CD4-positive, alpha-beta T cell treated with Interleukin-17A for 1 hour (primary cell): ENCODE measurements at places on chromosomes 2 and 18.

GRCh38 chr18:54765636-54766375 is 62.5 kb upstream of the RAB27B start:
- DNase-seq, result no peak

DNA sequence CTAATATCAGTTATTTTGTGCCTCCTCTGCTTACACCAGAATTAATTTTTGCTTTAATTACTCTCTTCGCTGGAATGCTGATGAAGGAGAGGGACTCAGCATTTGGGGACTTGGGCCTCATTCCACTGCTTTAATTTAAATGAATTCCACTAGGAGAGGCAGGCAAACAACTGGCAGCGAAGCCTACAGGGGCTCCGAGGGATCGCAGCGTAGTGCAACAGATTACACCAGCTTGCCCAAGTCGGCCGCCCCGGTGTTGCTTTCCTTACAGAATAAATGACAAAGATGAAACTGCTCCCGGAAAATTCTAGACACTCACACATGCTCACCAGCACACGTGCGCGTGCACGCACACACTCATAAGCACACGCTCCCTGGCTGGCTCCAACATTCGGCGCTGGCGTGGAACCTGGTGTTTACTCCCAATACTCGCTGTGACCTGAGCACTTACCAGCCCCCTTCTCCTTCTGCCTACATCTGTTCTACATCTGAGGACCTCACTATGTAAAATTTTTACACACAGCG is 175.4 kb downstream of the ZNF521 start:
- DNase-seq, result no peak

- no peak for DNase-seq
These were observed 291.7 kb upstream of the KYNU start for GRCh38 chr2:142585785-142586184.

- no peak for DNase-seq
These were observed 45.2 kb upstream of the IL1RL1 start for GRCh38 chr2:102266204-102266603.

- no peak for DNase-seq
These were observed 1278.4 kb upstream of the PIK3C3 start for GRCh38 chr18:40676668-40677067.

- DNase-seq, result peak; percentile 34
These were observed at the start of gene ITPRIPL1 for GRCh38 chr2:96325041-96325883. Gene ITPRIPL1 (plus strand): TSS chr2:96325317. CDS start chr2:96325840, 523 bp downstream.

GRCh38 chr2:55052129-55053061 is 2.1 kb upstream of the RTN4 start:
- DNase-seq, result peak; percentile 38

- DNase-seq, result no peak
These were observed 168.1 kb downstream of the TRIB2 start for GRCh38 chr2:12884713-12885282.

DNA sequence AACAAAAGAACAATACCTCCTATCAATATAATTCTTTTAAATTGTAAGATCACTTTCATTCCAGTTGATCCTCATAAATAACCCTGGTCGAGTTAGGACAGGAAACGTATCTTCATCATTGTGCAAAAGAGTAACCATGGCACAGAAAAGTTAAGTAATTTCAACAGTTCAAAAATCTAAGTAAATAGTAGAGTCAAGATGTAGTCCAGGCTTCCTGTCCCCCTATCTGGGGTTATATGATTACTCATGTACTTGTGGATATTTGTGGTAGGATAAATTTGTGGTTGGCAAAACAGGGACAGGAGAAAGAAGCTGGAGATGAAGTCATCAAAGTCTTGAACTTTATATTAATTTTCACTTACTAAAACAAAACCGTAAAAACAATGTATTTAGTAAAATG is 772.6 kb downstream of the TSN start:
- no peak for DNase-seq

DNA sequence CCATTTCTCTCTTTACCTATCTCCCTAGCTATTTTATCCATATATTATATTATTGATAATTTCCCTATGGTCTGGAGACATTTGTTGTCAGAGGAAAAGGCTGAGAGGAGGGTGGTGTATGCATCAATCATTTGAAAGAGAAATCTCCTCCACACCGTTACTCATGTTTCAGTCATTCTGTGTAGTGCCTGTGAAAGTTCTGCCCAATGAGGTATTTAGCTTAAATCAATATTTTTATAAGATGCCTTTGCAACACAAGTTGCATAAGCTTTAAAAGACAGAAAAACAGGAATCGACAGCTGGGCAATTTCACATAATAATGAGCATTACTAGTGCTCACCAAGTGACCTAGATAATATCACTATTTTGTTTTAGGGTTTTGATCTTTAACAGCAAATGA is 363.7 kb upstream of the FSIP2 start:
- DNase-seq, result no peak

- DNase-seq, result no peak
These were observed 323.4 kb downstream of the BCL11A start for GRCh38 chr2:60230037-60230436.

DNA sequence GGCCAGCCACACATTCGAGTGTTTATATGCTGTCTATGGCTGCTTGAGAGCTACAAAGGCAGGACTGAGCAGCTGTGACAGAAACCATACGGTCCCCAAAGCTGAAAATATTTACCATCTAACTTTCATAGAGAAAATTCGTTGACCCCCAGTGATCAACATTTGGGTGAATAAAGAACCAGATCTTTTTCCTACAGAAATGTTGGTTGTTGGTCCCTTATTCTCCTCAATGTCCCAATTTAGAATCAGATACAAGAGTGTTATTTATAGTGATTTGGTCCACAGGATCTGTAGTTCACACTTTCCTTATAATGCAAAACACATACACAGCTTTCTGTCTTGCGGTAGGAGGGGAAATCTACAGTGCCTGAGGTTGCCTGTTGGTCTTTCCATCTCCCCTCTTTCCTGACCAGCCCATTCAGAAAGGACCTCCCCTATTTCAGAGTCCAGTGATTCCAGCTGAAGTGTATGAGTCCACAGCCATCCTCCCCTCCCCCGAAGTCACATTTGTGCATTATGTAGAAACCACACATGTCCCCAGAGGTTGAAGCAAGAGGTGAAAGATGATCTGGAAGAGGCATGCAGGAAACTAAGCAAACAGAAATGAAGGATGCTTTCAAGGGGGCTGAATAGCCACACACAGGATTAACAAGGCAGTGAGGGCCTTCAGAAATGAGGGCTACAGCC is 61.9 kb downstream of the SPRED2 start:
- no peak for DNase-seq

DNA sequence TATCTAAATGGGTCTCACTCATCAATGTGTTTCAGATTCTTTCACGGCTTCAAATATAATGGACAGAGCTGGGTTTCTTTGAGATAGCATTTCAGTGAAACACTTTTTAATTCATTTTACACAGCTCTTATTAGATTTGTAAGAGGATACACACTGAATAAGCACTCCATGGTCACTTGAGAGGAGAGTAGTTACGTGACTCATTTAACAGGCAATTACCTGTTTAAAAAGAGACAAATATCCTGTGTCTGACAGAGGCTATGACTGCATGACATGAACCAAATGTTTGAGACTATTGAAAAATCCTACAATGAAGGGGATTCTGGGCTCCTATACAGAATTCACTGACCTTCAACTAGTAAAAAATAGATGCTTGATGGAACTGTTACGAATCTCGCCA is 786.9 kb downstream of the EPHA4 start:
- DNase-seq, result no peak

GRCh38 chr18:7840411-7840810 is 273.3 kb downstream of the PTPRM start:
- no peak for DNase-seq

GRCh38 chr18:73752546-73752945 is 395.1 kb downstream of the FBXO15 start:
- no peak for DNase-seq

- no peak for DNase-seq
These were observed 513.9 kb upstream of the MEX3C start for GRCh38 chr18:51711298-51711889.

- DNase-seq, result no peak
These were observed 78.1 kb downstream of the CIB4 start for GRCh38 chr2:26562811-26563645.

- DNase-seq, result no peak
These were observed 245.5 kb upstream of the KCNJ3 start for GRCh38 chr2:154452906-154453493.

DNA sequence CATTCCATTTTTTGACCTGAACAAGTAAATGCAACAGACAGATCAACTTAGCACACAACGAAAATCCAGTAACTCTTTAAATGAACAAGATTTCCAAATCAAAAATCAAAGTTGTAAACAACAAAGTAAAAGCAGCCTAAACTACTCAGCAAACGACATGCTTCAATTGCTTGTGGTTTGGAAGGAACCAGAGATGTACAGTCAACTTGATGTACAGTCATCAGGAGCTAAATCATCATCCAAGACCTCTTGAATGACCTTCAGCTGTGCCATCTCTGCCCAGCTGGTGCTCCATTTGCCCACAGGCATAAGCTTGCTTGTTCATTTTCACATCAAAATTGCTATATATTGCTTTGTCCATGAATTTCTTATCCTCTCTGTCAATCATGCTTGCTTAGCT is 109.8 kb downstream of the UPP2 start:
- no peak for DNase-seq

- DNase-seq, result no peak
These were observed 51.2 kb downstream of the LIMS1 start for GRCh38 chr2:108585436-108585835.

DNA sequence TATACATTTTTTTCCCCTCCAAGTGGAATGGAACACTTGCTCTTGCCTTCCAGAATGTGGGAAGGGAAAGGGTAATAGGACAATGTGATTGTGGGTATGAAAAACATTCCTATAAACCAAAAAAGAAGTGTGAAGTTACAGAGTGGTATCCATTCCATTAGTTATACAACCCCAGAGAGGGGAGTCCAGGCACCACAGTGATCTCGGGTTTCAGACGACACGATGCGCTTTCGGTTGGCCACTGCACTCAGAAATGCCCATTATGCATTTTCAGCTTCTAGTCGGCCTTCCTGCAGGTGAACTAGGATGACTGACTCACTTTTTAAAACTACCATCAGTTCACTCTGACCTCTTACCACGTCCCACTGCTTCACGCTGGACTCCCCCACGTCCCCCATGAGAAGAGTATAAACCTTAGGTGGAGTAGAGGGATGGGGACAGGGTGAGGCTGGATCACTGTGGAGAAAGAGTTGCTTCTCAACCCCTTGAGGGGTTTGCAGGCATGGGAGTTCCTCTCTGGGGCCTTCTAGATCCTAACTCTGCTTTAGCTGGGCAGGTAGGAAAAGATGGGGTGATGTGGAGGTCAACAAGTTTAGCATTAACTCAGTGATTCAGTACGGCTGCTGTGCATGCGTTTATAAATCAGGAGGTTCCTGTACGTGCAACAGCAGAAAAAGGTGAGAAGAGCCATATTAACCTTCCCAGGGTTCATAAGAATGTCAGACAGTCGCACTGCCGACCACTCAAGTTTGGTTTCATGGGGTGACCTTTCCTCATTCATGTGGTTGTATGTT is 50.5 kb downstream of the ZNF532 start:
- no peak for DNase-seq

- DNase-seq, result no peak
These were observed 79.6 kb downstream of the STPG4 start for GRCh38 chr2:47075361-47076125.

GRCh38 chr2:237459741-237460174 is 27.3 kb upstream of the MLPH start:
- DNase-seq, result no peak

DNA sequence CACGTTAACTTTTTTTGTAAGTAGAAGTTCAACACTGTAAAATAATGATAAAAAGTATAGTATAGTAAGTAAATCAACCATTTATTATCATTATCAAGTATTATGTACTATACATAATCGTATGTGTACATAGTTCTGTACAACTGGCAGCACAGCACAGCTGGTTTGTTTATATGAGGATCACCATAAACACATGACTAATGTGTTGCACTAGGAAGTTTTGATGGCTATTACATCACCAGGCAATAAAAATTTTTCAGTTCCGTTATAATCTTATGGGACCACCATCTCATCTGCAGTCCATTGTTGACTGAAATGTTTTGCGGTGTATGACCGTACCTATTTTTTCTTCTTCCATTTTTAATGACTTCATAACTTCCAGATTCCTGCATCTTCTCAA is 39.2 kb upstream of the ZNF385B start:
- no peak for DNase-seq

DNA sequence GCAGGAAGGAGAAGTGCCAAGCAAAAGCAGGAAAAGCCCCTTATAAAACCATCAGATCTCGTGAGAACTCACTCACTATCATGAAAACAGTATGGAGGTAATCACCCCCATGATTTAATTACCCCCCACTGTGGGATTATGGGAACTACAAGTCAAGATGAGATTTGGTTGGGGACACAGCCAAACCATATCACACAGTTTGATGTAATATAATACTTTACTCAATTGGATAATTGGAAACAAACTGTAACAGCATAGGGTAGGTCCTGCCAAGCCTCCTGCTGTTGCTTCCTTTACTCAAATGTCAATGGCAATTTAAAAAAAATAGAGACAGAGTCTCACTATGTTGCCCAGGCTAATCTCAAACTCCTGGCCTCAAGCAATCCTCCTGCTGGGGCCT is 15.5 kb upstream of the METTL21A start:
- DNase-seq, result no peak

GRCh38 chr2:152251811-152252210 is 76.2 kb upstream of the STAM2 start:
- DNase-seq, result no peak

GRCh38 chr2:182545420-182546167 is 118.8 kb upstream of the PDE1A start:
- DNase-seq, result no peak

GRCh38 chr2:89833116-89833779 is 1141.8 kb downstream of the RPIA start:
- DNase-seq, result no peak

DNA sequence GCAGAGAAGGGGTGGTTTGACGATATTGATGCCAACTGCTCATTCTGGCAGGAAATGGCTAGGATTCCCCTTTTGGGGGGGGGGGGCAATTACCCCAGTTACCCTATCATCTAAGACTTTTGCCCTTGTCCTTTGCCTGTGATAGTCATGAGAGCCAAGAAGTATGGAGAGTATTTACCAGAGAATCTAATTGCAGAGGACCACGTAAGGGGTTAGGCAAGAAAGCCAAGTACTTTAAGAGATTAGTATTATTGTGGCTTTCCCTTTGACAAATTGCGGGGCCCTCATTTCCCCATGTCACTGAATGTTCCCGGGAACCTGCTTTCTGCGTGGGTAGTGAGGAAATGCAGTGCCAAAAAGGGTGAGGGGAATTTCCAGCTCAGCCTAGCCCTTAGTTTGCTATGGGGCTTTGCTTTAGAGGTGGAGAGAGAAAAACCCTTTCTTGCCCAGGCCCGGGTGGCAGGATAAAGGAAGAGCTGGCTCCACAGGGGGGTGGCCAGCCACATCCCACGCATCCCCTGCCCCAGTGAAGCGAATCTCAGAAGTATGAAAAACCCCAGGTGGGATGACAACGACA is 1.5 kb downstream of the AQP4 start:
- DNase-seq, result no peak

DNA sequence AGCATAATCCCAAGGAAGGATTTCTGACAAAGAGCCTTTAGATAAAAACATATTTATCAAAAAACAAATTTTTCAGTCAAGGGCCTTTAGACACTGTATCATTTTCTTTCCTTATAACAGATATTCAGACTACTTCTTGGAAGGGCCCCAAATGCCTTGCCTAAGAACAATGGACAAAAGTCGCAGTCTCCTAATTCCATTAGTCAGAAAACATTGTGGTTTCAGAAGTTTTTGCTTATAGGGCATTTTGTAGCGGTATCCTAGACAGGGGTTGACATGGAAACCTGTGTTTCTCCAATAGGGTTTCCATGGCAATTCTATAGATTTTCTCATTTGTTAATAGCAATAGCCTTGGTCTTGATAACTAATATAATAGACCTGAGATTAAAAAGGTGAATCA is 36.7 kb upstream of the AGPS start:
- DNase-seq, result no peak
